B cell (primary cell): ENCODE measurements at places on chromosomes 1 and 21. TPM values are rescaled to one million over a fixed set of nuclear protein-coding genes. Genes with fewer than 3 reads are reported as not detected.

DNA sequence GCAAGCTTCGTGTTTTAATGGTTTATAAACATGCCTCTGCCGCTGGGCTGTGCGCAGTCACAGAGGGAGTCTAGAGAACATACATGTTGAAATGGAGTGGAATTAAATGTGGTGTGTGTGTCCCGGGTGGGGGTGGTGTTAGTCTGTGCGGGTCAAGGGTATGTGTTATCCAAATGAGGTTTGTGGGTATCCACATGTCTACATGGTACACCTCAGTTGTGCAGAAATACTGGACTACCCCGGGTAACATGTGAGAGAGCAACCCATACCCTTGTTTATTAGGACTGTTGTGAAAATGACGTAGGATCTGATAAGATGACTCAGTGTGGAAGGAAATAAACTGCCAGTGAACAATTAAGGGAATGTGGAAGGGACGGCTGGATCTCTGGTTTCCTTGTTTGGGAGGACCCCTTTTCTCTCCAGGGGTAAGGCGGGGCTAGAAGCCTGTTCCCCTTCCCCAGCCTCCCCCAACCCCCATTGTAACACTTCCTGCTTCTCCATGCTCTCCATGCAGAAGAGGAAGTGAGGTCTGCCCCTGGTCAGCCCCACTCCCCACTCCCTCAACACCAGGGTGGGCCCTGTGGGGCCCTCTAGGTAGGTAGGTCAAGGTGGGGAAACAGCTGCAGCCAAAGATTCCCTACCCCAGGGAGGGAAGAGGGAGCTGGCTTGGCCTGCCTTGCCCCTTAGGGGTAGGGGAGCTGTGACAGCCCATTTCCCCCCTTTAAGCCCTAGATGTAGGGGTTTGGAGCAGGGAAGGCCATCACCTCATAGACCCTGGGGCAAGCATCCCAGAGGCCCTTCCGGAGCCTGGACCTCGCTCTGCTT, 690 bp downstream of the EPS8L3 start:
- no peaks in the 10 kb centered on the region for H3K27me3 ChIP-seq
- no peaks in the 10 kb centered on the region for H3K4me1 ChIP-seq
- H3K36me3 ChIP-seq = no peaks in the 10 kb centered on the region
- no peak overlapping the region for H3K27ac ChIP-seq

DNA sequence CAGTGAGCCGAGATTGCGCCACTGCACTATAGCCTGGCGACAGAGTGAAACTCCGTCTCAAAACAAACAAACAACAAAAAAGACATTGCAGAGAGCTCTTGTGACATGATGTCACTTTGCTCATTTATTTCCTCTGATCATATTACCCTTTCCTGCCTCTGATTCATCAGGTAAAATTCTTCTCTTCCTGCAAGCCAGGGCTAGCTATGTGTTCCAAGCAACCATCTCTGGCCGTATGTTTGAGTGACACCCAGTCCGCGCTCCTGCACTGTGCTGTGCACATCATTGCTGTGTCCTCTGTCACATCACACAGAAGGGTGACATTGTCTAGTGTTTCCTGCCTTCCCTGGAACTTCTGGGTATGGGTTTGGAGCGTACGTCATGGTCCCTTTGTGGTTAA, 251.3 kb downstream of the PCP4 start:
- H3K27ac ChIP-seq = no peak overlapping the region
- H3K4me3 ChIP-seq = no peak overlapping the region
- no peaks in the 10 kb centered on the region for H3K36me3 ChIP-seq
- H3K4me1 ChIP-seq = no peaks in the 10 kb centered on the region

DNA sequence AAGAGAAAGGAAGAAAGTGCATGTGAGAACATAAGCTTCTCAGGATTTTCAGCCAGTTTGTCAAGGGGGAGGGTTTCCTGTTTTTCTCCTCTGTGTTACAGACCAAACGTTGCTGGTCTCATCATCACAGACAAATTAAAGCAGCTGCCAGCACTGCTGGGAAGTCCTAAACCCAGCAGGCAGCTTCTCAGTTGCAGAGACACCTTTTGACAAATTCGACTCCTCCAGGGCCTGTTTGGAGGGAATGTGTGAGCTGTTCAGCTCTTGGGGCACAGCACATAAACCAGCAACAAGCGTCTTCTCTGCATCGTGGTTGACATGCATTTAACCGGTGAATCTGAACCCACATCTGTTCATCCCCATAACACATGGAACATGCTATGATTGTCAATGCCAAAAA, 454.6 kb upstream of the RUNX1 start:
- no peak for DNase-seq
- no peaks in the 10 kb centered on the region for H3K36me3 ChIP-seq
- no peak overlapping the region for H3K4me3 ChIP-seq
- peaks cover 4% of the 10 kb centered on the region for H3K27me3 ChIP-seq

DNA sequence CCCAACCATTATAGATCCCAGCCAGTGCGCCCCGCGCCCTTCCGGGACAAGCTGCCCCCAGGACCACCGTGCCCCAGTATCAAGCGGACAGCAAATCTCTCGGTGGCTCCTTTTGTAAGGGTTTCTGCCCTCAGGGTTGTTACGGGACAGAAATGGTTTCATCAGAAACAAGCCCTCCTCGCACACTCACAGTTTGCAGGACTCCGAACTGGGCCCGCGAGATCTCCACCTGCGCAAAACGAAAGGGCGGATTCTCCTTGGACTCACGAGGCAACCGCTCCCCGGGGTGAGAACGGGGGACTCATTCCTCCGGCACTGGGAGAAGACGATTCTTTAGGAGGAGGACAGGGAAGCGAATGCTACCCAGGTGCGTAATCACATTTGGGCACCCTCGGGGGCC, 51.1 kb upstream of the H6PD start:
- DNase-seq = no peak
- H3K27me3 ChIP-seq = no peaks in the 10 kb centered on the region
- no peak overlapping the region for H3K4me3 ChIP-seq
- H3K27ac ChIP-seq = no peak overlapping the region
- H3K4me1 ChIP-seq = peaks cover 25% of the 10 kb centered on the region
- no peaks in the 10 kb centered on the region for H3K36me3 ChIP-seq

DNA sequence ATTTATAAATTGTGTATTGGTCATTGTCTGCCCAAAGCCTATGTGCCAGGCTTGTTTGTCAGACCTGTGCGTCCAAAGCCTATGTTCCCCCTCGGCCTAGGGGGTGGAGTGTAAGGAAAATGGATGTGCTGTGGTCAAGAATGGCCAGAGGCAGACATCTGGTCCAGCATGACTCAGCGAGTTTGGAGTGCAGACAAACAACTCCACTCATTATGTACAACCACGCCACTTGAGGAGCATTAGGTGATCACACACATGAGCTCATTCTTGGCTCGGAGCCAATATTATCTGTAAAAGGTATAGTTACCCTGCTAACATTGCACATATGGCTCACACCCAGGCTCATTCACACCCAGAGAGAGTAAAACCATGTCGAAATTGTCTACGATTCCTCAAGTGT, 1047.6 kb upstream of the ADGRL4 start:
- no peak overlapping the region for H3K4me3 ChIP-seq
- H3K36me3 ChIP-seq = no peaks in the 10 kb centered on the region

- H3K27ac ChIP-seq = no peak overlapping the region
- no peak for DNase-seq
- no peaks in the 10 kb centered on the region for H3K27me3 ChIP-seq
- H3K4me1 ChIP-seq = no peaks in the 10 kb centered on the region
- no peak overlapping the region for H3K4me3 ChIP-seq
These were observed 43.3 kb downstream of the COQ8A start for GRCh38 chr1:226983247-226983991.

TARS2 gene
- polyA plus RNA-seq = 30.4 and 42.2 TPM in 2 replicates

SPOCD1 gene
- 0.25 TPM in 1 of 2 replicates, not detected in the other for polyA plus RNA-seq

GNAT2 gene
- polyA plus RNA-seq = not detected in 2 replicates

- no peaks in the 10 kb centered on the region for H3K36me3 ChIP-seq
- no peaks in the 10 kb centered on the region for H3K27me3 ChIP-seq
- DNase-seq = no peak
- H3K27ac ChIP-seq = no peak overlapping the region
- H3K4me3 ChIP-seq = no peak overlapping the region
These were observed 28.9 kb downstream of the CA6 start for GRCh38 chr1:8974551-8974950.
